GM23248 (cell line): ENCODE measurements at places on chromosomes 1 and 21.

DNA sequence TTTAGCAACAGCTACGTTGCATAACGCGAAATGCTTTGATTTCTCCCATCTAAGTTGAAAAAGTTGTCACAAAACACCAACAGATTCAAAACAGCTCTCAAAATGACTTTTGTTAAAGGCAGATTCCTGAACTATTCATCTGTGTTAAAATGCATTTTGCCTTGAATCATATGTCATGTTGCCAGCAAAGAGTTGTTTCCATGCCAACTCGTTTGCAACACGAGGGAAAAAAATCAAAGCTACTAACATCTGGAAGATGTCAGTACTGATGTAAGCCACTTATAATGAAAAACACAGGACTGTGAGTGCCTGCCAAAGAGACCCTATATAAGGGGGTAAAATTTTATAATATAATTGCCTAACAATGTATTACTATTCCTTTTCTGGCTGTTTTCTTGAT lies 182.7 kb upstream of the PTBP2 start:
- peak; percentile 94 for DNase-seq
- no peaks in the 10 kb centered on the region for H3K27me3 ChIP-seq
- H3K36me3 ChIP-seq, result no peaks in the 10 kb centered on the region
- H3K27ac ChIP-seq, result peak overlapping the region; percentile 89
- H3K4me3 ChIP-seq, result peak overlapping the region; percentile 35

DNA sequence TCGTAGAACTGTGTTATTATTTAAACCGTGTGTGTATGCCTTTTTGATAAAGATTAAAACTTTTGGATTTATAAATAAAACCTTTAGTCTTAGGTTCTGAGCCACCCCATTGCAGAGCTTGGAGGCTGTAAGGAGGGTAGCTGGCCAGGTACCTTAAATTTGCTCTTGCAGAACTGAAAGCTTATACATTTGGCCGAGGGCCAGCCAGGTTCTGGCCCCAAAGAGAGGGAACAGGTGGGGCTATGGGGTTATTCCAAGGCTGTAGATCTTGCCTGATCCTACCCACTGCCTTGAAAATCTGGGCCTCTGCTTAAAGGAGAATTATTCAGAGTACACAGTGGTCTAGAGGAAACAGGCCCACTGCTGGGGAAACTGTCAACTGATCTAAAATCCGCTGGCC lies 59.6 kb downstream of the CAMK2N1 start:
- H3K27me3 ChIP-seq, result 0 out of 2 replicates have a peak, but pooled peaks cover 4% of the 10 kb centered on the region
- H3K4me1 ChIP-seq, result peaks cover 11% of the 10 kb centered on the region
- no peak overlapping the region for H3K4me3 ChIP-seq

GRCh38 chr1:91700771-91701471 lies 185.0 kb downstream of the TGFBR3 start:
- DNase-seq, result peak; percentile 91
- H3K36me3 ChIP-seq, result peaks cover 4% of the 10 kb centered on the region; the same call in 1 of the 2 replicates
- H3K27ac ChIP-seq, result peak overlapping the region; percentile 100
- no peaks in the 10 kb centered on the region for H3K27me3 ChIP-seq
- peaks cover 62% of the 10 kb centered on the region for H3K4me1 ChIP-seq

DNA sequence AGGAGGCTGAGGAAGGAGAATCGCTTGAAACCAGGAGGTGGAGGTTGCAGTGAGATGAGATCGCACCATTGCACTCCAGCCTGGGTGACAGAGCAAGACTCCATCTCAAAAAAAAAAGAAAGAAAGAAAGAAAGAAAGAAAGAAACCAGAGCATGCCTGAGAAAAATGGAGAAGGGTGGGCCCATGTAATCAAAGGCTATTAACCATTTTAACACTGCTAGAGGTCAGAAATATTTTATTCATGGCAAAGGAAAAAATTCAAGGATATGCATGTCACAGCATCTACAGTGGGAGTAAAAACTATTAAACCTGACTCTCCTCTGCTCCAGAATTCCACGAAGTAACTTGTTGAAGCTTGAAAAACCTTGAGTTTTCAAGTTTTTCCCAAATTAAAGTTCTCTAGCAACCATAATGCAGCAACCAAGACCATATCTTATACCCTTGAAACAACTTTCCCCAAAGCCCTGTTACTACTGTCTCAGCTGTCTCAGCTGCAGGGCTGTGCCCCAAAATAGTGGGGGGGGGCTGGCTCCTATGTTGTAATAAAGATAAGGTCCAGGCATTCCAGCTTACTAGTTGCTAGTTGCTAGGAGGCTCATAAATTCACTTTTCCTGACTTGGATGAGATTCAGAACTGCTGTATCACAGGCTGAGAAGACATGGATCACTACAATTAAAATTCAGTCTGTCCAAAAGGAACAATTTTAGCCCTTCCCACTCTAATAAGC lies 112.9 kb upstream of the SOD1 start:
- no peaks in the 10 kb centered on the region for H3K36me3 ChIP-seq
- no peak overlapping the region for H3K4me3 ChIP-seq
- DNase-seq, result no peak

GRCh38 chr1:161483361-161483760 lies 21.9 kb upstream of the FCGR2A start:
- peaks cover 10% of the 10 kb centered on the region; the same call in 1 of the 2 replicates for H3K27me3 ChIP-seq
- no peaks in the 10 kb centered on the region for H3K36me3 ChIP-seq
- no peak for DNase-seq
- H3K4me3 ChIP-seq, result no peak overlapping the region

DNA sequence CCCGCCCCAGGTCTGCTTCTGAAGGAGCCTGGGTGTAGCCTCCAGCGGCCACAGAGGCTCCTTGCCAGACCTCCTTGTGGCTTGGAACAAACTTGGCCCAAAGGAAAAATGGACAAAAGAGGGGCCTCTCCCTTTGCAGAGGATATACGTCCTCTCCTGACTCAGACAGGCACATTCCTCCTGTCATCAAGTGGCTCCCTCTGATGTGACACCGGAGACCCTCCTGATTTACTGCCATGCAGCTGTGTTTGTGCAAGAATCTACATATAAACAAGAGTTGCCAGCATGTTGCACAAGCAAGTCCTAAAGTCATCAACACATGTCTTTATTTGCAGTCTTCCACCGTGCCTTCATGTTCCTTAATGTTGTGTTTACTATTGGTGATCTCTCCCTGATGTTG lies 54.1 kb upstream of the F3 start:
- H3K27ac ChIP-seq, result no peak overlapping the region
- H3K4me3 ChIP-seq, result no peak overlapping the region
- H3K36me3 ChIP-seq, result no peaks in the 10 kb centered on the region
- no peak for DNase-seq

- DNase-seq, result no peak
- H3K36me3 ChIP-seq, result no peaks in the 10 kb centered on the region
- H3K4me1 ChIP-seq, result peaks cover 8% of the 10 kb centered on the region
- H3K4me3 ChIP-seq, result no peak overlapping the region
- no peak overlapping the region for H3K27ac ChIP-seq
- no peaks in the 10 kb centered on the region for H3K27me3 ChIP-seq
Observed at GRCh38 chr1:26545969-26546323, 16.4 kb downstream of the RPS6KA1 start.

DNA sequence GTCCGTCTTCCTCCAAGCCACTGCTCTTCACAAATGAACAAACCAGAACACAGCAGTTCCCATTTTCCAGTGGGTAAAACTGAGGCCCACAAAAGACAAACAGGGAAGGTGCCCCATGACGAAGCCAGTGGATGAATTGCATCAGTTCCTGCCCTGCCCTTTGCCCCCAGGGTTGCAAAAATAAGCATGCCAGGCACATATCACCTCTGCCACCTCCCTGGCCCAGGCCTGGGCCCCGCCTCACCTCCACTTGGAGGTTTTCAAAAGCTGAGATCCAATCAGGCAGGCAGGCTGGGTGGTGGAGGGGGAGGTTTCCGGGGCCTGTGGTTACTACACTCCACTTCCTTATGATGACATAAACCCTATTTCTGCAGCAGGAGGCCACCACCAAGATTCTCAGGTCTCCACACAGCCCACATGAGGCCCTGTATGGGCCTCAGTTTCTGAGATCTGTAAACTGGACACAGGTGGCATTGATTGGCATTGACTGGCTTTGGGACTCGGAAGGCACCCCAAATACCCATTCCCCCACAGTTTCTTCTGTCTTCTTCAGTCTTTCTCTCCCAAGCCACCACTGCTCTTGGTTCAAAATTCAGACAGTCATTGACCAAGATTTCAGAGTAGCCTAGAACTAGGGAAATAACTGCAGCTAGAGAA lies 4.1 kb downstream of the KIF21B start:
- no peak overlapping the region for H3K4me3 ChIP-seq
- no peaks in the 10 kb centered on the region for H3K4me1 ChIP-seq
- H3K36me3 ChIP-seq, result no peaks in the 10 kb centered on the region

- DNase-seq, result peak; percentile 45
- H3K27me3 ChIP-seq, result no peaks in the 10 kb centered on the region
- H3K4me3 ChIP-seq, result no peak overlapping the region
- no peak overlapping the region for H3K27ac ChIP-seq
Observed at GRCh38 chr1:67616394-67616985, 68.5 kb upstream of the GADD45A start.

DNA sequence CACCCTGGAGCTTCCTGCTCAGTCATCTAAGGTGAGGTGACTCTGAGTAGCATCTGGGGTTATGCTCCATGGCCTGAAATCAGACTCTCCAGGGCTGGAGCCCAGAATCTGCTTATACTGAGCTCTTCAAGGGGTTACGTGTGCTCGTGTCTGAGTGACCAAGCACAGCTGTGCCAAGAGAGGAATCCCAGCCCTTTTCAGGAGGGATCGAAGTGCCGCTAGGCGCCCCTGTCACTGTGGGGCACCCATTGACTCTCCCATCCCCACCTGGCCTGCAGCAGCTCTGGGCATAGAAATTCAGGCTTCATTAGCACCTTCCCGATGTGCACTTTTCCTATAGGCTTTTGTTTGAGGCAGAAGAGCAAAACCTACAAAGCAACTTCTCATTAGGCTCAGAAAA lies 13.8 kb downstream of the VASH2 start:
- H3K27me3 ChIP-seq, result peaks cover 18% of the 10 kb centered on the region
- H3K4me3 ChIP-seq, result no peak overlapping the region
- H3K4me1 ChIP-seq, result no peaks in the 10 kb centered on the region

DNA sequence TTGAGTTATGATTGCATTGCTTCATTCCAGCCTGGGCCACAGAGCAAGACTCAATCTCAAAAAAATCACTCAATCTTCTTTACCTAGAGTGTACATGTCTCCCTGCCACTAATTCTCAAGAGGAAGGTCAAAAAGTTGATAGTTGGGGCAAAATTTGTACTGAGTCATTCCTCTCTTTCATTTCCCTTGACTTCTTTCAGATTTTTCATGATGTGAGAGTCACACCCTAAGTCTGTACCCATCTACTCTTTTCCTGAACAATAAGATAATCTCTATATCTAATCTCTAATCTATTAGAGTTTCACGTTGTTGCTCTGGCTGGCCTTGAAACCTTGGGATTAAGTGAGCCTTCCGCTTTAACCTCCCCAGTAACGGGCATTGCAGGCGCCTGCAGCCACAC lies 1.1 kb upstream of the BRDT start:
- H3K4me1 ChIP-seq, result no peaks in the 10 kb centered on the region
- no peak overlapping the region for H3K4me3 ChIP-seq
- no peaks in the 10 kb centered on the region for H3K36me3 ChIP-seq
- no peak overlapping the region for H3K27ac ChIP-seq
- H3K27me3 ChIP-seq, result no peaks in the 10 kb centered on the region
- no peak for DNase-seq
